ENCODE measurements at places on chromosomes 16 and 17.

- no peak for DNase-seq
Measured at GRCh38 chr17:17494499-17494869, 1.7 kb downstream of the RASD1 start.

DNA sequence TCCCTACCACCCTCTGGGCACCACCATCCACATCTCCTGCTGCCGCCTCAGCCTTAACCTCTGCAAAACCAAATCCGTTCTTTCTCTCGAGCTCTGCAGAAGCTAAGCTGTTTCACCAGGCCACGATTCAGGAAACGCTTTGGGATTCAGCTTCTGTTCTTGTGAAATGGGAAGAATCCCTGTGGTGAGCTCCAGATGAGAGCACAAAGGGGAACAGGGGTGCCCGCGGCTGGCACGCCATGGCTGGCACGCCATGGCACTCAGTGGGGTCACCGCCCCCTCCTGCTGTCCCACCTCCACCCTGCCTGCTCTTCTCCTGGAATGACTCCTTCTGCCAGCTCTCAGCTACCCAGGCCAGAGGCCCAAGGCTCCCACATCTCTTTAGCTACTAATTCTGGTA lies 5.7 kb downstream of the QPRT start:
- no peak for DNase-seq

- no peak for DNase-seq
Measured at GRCh38 chr16:85236818-85237150, 124.5 kb upstream of the CIBAR2 start.

DNA sequence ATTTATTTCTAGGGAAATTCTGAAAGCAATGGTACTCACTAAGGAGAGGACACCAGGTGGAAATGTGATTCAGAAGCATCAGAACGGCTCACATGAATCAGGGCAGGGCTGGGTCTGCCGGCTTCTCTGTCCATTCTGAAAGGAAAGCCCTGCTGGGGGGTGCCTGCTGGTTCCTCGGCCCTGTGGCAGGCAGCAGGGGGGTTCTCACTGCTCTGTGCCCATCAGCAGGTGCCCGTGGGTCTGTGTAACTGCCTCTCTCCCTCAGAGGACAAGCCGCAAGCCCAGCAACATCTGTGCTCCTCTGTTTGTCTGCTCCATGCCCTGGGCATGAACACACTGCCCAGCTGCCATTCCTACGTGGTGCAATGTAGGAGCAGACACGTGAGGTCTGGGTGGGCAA lies 74.9 kb upstream of the ZNF423 start:
- no peak for DNase-seq

DNA sequence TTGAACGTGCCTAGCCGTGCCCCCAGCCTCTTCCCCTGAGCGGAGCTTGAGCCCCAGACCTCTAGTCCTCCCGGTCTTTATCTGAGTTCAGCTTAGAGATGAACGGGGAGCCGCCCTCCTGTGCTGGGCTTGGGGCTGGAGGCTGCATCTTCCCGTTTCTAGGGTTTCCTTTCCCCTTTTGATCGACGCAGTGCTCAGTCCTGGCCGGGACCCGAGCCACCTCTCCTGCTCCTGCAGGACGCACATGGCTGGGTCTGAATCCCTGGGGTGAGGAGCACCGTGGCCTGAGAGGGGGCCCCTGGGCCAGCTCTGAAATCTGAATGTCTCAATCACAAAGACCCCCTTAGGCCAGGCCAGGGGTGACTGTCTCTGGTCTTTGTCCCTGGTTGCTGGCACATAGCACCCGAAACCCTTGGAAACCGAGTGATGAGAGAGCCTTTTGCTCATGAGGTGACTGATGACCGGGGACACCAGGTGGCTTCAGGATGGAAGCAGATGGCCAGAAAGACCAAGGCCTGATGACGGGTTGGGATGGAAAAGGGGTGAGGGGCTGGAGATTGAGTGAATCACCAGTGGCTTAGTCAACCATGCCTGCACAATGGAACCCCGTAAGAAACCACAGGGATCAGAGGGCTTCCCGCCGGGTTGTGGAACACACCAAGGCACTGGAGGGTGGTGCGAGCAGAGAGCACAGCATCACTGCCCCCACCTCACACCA lies 724 bp downstream of the GAA start:
- DNase-seq, result no peak

DNA sequence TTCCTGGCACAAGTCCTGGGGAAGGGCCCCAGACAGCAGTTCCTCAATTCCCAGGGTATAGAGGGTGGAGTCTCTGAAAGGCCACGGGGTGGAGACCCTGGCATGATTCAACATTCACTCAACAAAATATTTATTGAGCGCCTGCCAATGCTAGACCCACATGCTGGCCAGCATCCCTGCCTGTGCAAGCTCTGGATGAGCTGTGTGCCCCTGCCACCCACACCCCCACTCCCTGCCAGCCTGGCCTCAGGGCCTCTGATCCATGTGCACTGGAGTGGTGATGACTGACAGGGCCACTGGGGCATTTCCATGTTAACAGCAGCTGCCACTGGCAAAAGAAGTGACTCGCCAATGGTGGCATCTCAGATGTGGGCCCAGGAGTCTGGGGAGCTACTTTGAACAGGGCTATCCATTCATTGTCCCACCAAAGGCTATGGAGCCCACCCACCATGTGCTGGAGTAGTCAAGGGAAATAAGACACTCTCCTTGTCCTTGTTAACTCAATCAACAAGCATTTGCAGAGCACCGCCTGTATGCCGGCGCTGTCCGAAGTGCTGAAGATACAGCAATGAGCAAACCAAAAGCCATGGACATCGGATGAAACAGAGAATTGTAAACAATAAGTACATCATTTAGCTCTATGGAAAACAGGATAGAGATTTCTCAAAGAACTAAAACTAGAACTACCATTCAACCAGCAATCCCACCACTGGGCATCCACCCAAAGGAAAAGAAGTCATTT lies 3.0 kb upstream of the PRSS22 start:
- no peak for DNase-seq
